ENCODE measurements at places on chromosomes 1 and 21.

DNA sequence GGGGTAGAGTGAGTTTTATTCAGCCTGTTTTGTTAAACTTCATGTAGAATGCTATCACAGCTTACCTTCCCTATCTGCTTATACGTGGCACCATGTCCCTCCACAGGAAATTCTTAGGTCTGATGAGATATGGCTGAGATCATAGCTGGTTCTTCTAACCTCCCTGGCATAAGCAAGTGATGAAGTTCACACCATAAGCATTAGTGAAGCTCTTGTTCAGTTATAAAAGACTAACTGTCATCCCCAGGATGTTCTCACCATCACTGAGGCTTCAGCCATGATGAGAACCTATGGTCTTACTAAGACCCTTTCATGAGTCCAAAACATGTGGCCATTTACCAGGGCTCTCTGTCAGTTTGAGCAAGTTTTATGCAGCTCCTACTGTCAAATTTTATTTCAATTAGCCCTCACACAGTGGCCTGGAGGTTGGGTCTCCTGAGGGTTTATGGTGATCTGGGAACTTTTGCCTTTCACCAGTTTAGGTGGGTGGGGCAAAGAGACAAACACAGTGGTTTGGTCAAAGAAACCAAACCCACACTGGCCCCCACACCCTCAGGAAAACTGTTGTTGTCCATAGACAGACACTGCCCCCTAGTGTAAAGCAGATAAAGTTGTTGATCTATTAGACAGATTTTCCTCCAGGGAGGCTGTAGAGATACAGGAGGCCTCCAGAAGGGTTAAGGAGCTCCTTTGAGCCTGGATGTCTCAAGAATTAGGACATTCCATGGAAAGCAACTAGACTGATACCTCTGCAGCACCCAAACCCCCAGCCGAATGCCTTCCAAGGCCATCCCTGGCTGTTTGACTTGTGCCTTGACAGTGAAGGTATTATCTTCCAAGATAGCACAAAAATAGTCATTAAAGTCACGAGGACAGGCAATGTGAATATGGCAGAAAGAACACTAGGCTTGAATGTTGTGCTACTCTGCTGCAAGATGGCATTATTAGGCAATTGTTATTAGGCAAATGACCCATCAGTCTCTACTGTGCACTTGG is 5.0 kb downstream of the SLC22A15 start:
- no peak for DNase-seq

GRCh38 chr1:174206148-174206836 is 47.0 kb downstream of the RABGAP1L start:
- no peak for DNase-seq

- no peak for DNase-seq
Observed at GRCh38 chr1:195791796-195792195, 816.4 kb downstream of the KCNT2 start.

DNA sequence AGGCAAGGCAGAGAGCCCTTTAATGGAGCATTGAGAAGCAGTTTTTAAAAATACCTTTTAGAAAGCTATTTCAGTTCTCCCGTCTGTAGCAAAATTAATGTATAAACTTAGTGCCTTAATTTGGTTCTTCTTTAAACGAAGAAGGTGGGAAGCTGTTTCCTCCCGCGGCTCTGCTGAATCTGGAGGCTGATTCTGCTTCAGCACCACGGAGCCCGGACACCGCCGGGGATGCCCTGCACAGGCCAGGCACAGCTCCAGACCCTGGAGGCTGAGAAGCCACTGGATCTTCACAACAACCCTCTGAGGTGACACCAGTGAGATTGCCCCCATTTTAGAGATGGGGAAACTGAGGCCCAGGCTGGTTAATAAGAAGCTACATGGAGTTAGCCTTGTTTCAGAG is 175.8 kb upstream of the VAMP3 start:
- no peak for DNase-seq

GRCh38 chr1:226691247-226691646 is 47.8 kb downstream of the ITPKB start:
- DNase-seq, result no peak

- DNase-seq, result no peak
Observed at GRCh38 chr1:21518774-21519455, 9.7 kb downstream of the ALPL start.

DNA sequence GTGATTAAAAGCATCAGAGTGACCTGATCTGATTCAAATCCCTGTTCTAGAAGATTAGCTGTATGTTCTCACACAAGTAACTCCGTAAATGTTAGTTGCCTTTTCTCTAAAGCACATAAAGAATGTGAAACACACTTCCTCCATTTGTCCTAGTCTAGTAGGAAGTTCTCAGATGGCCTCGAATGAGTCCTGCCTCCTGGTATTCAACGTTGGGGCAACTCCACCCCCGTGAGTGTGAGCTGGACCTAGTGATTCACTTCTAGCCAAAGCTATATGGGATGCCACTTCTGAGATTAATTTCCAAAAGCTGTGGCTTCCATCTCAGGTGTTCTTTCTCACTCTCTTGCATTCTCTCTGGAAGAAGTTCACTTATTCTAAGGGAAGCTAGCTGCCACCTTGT is 267.6 kb downstream of the GPATCH2 start:
- DNase-seq, result no peak

GRCh38 chr1:204327359-204327758 is 32.4 kb downstream of the PLEKHA6 start:
- no peak for DNase-seq

- no peak for DNase-seq
Observed at GRCh38 chr1:18142471-18142870, 34.9 kb downstream of the IGSF21 start.

GRCh38 chr1:170800265-170800664 is 135.1 kb upstream of the MROH9 start:
- no peak for DNase-seq

GRCh38 chr1:198056255-198056654 is 100.5 kb upstream of the NEK7 start:
- no peak for DNase-seq

GRCh38 chr1:230204842-230205241 is 137.8 kb downstream of the GALNT2 start:
- DNase-seq, result no peak

DNA sequence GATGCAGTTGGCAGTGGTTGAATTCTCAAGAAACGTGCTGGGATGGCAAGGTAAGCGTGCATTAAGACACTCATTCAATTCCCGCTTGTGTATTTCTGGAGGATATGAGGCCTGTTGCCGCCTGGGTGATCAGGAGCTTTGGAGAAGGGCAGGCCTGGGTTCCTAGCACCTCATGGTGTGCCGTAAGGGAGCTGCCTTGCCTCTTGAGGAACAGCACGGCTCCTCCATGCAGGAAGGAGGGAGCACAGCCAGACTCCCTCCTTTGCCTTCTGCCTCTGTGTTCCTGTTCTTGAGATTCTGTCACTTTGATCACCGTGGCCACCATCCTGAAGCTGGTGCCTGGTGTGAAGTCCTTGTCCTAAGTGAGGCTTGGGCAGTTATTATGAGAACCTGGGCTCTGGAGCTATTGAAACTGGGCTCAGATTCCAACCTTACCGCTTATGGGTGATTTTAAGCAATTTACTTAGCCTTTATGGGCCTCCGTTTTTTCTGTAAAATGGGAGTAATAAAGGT is 18.3 kb downstream of the SLFNL1 start:
- DNase-seq, result no peak

DNA sequence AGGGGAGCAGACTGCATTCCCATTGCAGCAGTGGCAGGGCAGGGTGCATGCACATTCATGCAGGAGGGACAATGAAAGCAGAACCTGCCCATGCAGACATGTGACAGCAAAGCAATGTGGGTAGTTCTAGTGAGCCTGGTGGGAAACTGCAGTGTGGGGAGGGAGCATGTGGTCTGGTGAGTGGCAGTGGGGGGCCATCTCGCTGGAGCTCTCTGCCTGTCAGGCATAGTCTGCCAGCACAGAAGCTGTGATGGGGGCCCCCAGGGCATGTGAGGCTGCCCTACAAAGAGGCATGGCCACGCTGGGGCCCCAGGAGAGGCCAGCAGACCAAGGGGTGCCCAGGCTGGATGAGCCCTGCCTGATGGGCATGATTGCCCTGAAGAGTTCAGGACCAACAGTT is 579.7 kb downstream of the PTPRC start:
- DNase-seq, result no peak

- DNase-seq, result no peak
Observed at GRCh38 chr1:155529109-155529508, 33.5 kb downstream of the ASH1L start.

- DNase-seq, result no peak
Observed at GRCh38 chr1:58900396-58900795, 116.5 kb upstream of the JUN start.

DNA sequence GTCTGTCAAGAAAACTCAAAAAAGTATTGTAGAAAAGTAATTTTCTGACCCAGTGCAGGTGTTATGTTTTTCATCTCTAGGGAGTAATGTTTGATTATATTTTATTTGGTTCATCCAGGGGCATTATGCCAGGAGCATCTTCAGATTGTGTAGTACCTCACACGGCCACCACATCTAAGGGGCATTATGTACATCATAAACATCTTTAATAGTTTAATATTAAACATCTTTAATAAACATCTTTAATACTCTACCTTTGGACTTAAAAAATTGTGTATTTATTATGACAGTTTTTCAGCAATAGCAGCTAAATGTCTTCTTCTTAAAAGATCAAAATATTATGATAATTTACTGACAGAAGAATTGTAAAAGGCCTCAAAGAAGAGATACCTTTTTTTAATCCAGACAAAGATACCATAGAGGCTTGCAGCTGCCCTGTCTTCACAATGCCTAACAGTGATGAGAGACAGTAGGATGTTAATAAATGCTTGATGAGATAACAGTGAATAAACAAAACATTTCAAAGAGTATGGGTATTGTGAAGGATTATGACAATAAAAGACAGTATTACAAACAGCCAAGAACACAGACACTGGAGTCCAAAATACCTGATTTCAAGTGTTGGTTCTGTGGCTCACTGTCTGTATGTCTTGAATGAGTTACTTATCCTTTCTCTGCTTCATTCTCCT is 240.9 kb upstream of the ADGRL2 start:
- DNase-seq, result no peak

DNA sequence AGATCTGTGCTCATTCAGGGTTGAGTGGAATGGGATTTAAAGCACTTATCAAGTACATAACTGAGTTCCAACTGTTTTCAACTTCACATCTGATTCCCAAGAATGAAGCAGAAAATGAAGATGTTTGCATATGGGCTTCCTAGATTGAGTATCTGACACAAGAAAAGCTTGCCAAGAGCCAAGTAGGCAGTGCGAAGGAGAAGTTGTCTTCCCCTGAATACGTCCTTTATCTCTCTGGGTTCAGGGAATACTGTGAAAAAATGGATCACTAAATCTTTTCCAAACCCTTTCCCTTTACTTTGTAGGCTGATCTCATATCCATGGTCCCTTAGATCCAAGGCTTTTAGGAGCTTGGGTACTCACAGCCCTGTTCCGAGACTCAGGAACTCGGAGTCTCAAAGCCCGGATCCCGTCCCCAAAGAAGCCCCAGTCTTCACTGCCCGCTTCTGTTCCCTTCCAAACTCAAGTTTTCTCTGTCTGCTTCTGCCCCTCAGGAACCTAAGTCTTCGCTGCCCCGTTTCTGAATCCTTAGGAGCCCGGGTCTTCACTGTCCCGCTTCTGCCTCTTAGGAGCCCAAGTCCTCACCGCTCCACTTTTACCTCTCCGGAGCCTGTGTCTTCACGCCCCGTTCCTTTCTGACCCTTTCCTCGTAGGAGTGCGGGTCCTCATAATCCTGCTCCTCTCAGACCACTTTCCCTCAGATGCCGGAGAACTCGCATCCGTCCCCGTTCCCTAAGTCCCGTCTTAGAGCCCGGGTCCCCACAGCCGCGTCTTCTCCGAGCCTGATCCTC is 616 bp downstream of the TAF12 start:
- no peak for DNase-seq

DNA sequence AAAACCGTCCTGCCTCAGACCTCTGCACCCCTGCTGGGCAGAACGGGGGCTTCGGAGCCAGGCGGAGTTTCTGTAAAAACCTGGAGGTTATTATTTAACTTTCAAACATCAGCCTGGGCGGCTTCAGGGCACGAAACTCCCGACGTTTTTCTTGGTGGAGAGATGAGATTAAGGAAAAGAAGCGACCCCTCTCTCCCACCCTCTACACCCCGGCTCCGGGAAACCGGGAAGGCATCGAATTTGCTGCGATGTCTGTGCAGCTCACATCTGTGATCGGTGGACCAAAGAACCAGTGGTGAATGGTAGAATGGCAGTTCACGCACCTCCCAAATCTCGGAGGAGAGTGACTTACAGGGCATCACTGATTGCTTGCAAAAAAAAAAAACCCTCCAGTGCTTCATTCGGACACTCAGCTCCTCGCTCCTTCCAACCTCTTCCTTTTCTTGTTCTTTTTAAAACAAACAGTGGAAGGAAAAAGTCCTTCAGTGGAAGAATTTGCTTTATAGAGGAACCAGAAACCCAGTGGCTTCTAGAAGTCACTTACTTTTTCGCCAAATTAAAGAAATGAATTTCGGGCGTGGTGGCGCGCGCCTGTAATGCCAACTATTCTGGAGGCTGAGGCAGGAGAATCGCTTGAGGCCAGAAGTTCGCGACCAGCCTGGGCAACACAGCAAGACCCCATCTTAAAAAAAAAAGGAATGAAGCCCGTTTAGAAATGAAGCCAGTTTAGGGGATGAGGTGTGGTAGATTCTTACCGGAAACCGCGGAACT is 884 bp downstream of the PHACTR4 start:
- no peak for DNase-seq

DNA sequence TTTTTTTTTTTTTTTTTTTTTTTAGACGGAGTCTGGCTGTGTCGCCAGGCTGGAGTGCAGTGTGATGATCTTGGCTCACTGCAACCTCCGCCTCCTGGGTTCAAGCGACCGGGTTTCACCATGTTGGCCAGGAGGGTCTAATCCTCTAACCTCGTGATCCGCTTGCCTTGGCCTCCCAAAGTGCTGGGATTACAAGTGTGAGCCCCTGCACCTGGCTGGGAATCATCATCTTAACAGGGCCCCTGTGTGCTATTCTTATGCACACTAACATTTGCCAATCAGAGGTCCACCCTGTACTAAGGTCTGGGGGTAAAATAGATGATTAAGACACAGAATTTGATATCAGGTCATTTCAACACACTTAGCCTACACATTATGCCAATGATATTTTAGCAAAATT is 278.7 kb upstream of the CHRM3 start:
- no peak for DNase-seq

GRCh38 chr1:24343412-24344089 is 24.4 kb downstream of the GRHL3 start:
- DNase-seq, result no peak

- DNase-seq, result peak; percentile 17
Observed at GRCh38 chr1:224205438-224205840, 22.4 kb downstream of the DEGS1 start.

Measured in stimulated activated CD4-positive, alpha-beta T cell treated with anti-CD3 and anti-CD28 coated beads, Interleukin-12 subunit alpha, Interleukin-12 subunit beta, amount 100 ng/mL, for 4 hours (primary cell).